Colonic mucosa (tissue), 4 donors: ENCODE measurements at places on chromosomes 7 and 10. TPM values are rescaled to one million over a fixed set of nuclear protein-coding genes. Genes with fewer than 3 reads are reported as not detected.
A peak's percentile ranks its signal among the peaks of the same experiment; 100 is the strongest.

DNA sequence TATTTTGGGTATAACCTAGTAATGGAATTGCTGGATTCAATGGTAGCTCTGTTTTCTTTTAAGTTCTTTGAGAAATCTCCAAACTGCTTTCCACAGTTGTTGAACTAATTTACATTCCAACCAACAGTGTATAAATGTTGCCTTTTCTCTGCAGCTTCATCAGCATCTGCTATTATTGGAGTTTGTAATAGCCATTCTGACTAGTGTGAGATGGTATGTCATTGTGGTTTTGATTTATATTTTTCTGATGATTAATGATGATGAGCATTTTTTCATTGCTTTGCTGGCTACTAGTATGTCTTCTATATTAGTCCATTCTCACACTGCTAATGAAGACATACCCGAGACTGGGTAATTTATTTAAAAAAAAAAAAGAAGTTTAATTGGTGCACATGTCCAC is 248.6 kb upstream of the MAGI2 start:
- no peaks in the 10 kb centered on the region for H3K4me1 ChIP-seq
- no peaks in the 10 kb centered on the region for H3K36me3 ChIP-seq
- H3K27me3 ChIP-seq, result no peaks in the 10 kb centered on the region
- no peak for DNase-seq

- H3K36me3 ChIP-seq, result no peaks in the 10 kb centered on the region
- peak overlapping the region; percentile 95 for H3K27ac ChIP-seq
- H3K4me3 ChIP-seq, result no peak overlapping the region
- peaks cover 11% of the 10 kb centered on the region for H3K4me1 ChIP-seq
Observed at GRCh38 chr7:130904031-130904757, 170.2 kb upstream of the KLF14 start.

DNA sequence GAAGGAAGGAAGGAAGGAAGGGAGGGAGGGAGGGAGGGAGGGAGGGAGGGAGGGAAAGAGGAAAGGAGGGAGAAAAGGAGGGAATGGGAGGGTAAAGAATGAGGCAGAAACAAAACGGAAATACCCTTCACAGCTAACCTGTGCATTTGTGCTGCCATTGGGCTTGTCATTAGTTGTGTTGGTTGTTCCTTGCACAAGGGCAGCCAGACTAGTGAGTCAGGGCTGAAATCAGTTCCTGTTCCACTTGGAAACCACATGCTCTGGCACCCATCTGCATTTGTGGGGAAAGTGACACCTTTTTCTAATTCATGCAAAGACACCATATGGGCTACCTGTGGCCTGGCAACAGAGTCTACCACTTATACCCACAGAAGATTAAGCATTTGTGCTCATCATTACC is 1004.0 kb upstream of the C7orf33 start:
- H3K27me3 ChIP-seq, result no peaks in the 10 kb centered on the region
- no peak for DNase-seq
- H3K27ac ChIP-seq, result no peak overlapping the region
- H3K4me1 ChIP-seq, result no peaks in the 10 kb centered on the region
- H3K4me3 ChIP-seq, result no peak overlapping the region

DNA sequence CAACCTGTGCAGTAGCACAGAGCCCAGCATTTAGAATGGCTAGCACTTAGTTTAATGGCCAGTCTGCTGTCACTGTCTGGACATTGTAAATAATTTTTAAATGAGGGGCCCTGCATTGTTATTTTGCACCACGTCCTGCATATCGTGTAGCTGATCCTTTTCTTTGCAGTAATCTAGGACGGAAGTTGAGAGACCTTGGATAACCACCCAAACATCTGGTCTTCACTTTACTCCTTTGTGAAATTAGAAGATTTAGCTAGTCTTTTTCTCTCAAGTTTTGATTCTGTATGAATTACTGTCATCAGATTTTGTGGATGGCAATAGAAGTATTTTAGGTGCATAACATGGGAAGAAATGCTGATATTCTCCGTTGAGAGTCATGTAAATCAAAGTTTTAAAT is 1.9 kb downstream of the MIOS start:
- H3K4me3 ChIP-seq, result no peak overlapping the region
- H3K27me3 ChIP-seq, result no peaks in the 10 kb centered on the region
- DNase-seq, result no peak
- H3K36me3 ChIP-seq, result no peaks in the 10 kb centered on the region

- H3K4me1 ChIP-seq, result no peaks in the 10 kb centered on the region
- no peak overlapping the region for H3K4me3 ChIP-seq
- H3K36me3 ChIP-seq, result no peaks in the 10 kb centered on the region
Observed at GRCh38 chr7:103715376-103716120, 269.5 kb upstream of the SLC26A5 start.

DNA sequence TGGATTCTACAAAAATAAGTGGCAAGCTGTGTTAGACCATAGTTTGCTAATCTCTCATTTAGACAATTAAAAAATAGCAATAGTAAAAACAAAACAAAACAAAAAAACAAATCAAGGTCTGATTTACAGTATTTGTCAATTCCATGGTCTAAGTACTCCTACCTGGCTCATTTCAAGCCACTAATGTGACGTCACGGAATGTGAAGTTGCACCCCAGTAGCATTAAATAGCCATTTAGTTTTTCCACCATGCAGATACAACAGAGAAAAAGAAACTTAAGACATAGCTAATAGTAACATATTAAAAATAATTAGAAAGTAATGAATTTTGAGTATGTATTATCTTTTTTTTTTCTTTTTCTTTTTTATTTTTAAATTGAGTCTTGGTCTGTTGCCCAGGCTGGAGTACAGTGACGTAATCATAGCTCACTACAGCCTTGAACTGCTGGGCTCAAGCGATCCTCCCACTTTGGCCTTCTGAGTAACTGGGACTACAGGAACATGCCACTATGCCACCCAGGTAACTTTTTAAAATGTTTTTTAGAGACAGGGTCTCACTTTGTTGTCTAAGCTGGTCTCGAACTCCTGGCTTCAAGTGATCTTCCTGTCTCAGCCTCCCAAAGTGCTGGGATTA is 101.2 kb downstream of the MKX start:
- no peak overlapping the region for H3K27ac ChIP-seq
- H3K4me3 ChIP-seq, result no peak overlapping the region
- DNase-seq, result no peak
- H3K36me3 ChIP-seq, result no peaks in the 10 kb centered on the region
- H3K27me3 ChIP-seq, result no peaks in the 10 kb centered on the region
- H3K4me1 ChIP-seq, result no peaks in the 10 kb centered on the region

DNA sequence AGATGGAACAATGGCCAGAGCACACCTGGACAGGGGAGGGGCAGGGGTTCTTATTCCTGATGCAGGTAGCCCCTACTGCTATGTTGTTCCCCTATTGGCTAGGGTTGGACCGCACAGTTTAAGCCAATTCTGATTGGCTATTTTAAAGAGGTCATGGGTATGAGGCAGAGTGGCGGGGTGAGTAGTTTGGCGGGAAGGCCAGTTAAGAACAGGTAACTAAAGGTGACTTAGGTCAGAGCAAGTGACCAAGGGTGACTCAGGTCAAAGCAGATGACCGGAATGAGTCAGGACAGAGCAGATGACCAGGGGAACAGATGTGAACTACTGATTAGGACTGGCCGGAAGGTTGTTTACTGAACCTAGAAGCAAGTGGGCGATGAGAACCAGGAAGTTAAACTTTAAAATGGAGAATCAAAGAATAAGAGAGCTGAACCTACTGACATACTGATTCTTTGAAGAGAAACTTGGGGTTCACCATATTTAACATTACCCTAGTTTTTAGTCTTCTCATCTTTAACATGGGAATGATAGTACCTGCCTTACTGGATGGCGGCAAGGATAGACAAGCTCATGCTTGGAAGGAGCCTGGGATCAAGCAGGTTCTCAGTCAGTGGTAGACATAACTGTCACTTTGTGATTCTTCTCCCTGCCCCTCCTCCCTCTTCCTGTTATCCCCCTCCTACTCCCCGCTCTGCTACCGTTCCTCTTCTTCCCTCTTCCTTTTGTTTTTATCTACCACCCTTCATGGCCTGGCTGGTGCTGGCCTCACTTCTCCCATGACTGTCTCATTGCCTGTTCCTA is 55.0 kb downstream of the CCNY start:
- peaks cover 8% of the 10 kb centered on the region for H3K4me1 ChIP-seq
- H3K4me3 ChIP-seq, result no peak overlapping the region
- H3K27me3 ChIP-seq, result no peaks in the 10 kb centered on the region
- H3K36me3 ChIP-seq, result no peaks in the 10 kb centered on the region
- no peak overlapping the region for H3K27ac ChIP-seq

GRCh38 chr7:50792342-50793119 is 9.8 kb upstream of the GRB10 start:
- peak overlapping the region; percentile 39 for H3K4me3 ChIP-seq
- DNase-seq, result no peak
- no peak overlapping the region for H3K27ac ChIP-seq
- H3K27me3 ChIP-seq, result peaks cover 6% of the 10 kb centered on the region

- no peak for DNase-seq
- H3K4me1 ChIP-seq, result no peaks in the 10 kb centered on the region
- no peaks in the 10 kb centered on the region for H3K36me3 ChIP-seq
- no peaks in the 10 kb centered on the region for H3K27me3 ChIP-seq
Observed at GRCh38 chr10:116787053-116787659, 44.8 kb upstream of the HSPA12A start.

DNA sequence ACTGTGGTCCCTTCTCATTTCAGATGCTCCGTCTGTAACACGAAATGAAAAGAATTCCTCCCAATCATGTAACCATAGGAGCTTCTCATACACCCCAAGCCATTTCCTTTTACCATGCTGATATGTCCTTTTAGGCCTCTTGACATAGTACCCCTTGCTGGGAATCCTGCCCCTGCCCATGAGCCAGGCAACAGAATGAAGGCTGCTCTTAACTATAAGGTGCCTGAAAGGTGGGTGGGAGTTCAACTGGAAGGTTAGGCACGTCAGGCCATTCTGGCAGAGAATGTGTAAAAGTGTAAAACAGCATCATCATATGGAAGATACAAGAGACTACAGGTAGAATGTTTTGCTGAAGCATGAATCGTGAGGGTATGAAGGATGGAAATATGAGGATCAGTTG is 22.5 kb downstream of the IL2RA start:
- no peaks in the 10 kb centered on the region for H3K27me3 ChIP-seq
- H3K4me3 ChIP-seq, result no peak overlapping the region
- H3K36me3 ChIP-seq, result no peaks in the 10 kb centered on the region
- no peak overlapping the region for H3K27ac ChIP-seq
- DNase-seq, result peak; percentile 9

DNA sequence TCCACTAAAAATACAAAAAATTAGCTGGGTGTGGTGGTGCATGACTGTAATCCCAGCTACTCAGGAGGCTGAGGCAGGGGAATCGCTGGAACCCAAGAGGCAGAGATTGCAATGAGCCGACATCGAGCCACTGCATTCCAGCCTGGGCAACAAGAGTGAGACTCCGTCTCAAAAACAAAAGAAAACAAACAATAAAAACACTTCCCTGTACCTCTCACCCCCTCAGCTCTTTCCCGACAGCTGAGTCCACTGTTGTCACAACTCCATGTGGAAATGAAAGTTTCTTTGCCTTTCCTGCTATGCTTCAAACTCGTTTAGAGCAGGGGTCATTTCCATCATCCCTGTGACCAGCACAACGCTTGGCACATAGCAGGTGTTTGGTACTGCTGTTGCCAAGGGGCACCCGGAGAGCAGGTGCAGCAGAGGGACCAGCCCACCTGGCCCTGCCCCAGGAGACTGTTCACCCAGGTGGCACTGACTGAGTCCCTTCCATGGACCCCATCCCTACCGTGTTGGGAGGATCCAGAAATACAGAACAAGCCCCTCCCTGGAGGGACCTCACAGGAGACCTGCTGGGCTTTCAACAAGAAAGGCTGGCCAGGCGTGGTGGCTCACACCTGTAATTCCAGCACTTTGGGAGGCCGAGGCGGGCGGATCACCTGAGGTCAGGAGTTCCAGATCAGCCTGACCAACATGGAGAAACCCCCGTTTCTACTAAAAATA is 4.9 kb downstream of the TMEM130 start:
- H3K27ac ChIP-seq, result no peak overlapping the region
- no peaks in the 10 kb centered on the region for H3K4me1 ChIP-seq
- no peak for DNase-seq
- peaks cover 19% of the 10 kb centered on the region for H3K27me3 ChIP-seq
- no peaks in the 10 kb centered on the region for H3K36me3 ChIP-seq
- H3K4me3 ChIP-seq, result no peak overlapping the region

- H3K27ac ChIP-seq, result no peak overlapping the region
- no peak overlapping the region for H3K4me3 ChIP-seq
Observed at GRCh38 chr7:35355199-35355598, 101.3 kb upstream of the TBX20 start.

DNA sequence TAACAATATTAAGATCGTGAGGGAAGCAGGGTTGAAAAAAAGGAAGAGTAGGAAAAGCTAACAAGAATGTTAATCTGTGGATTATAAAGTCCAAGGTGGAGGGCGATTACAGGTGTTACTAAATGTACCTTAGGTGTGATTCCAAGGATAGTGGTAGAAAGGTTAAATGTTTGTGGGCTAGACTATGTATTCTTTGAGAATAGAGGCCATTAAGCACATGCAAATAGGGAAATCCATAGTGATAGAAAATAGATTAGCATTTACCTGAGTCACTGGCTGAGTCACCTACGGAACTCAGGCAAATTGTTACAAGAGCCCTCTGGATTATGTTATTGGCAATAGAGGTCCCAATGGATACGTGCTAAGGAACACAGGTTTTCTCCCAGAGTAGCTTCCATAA is 9.0 kb downstream of the MGAM2 start:
- no peaks in the 10 kb centered on the region for H3K36me3 ChIP-seq
- no peak for DNase-seq
- H3K27ac ChIP-seq, result peak overlapping the region; percentile 37
- no peaks in the 10 kb centered on the region for H3K4me1 ChIP-seq
- H3K4me3 ChIP-seq, result no peak overlapping the region

GRCh38 chr7:120464104-120464503 is 191.1 kb downstream of the KCND2 start:
- no peaks in the 10 kb centered on the region for H3K27me3 ChIP-seq
- no peak overlapping the region for H3K27ac ChIP-seq
- H3K4me1 ChIP-seq, result no peaks in the 10 kb centered on the region
- H3K36me3 ChIP-seq, result no peaks in the 10 kb centered on the region
- H3K4me3 ChIP-seq, result no peak overlapping the region

DNA sequence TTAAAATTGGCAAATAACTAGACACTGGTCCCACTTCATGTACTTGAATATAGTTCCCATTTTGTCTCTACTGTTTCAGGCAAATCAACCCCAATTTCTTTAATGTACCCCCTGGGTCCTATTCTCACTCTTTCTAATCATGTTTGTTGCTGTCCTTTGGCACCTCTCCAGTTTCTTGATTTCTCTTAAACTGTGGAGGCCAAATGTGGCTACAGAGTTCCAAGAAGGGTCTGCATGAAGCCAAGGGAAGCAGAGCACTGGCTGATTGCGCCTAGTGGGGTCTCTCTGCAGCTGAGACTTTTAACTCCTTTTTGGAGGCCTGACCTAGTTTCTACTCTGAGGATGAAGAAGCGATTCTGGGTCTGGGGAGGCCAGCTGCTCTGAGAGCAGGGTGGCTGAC is 6.7 kb upstream of the ADAM12 start:
- DNase-seq, result no peak
- H3K27ac ChIP-seq, result no peak overlapping the region
- H3K4me3 ChIP-seq, result no peak overlapping the region
- no peaks in the 10 kb centered on the region for H3K36me3 ChIP-seq

- no peaks in the 10 kb centered on the region for H3K36me3 ChIP-seq
- no peak overlapping the region for H3K27ac ChIP-seq
- H3K4me3 ChIP-seq, result no peak overlapping the region
- H3K4me1 ChIP-seq, result no peaks in the 10 kb centered on the region
- DNase-seq, result no peak
Observed at GRCh38 chr10:129952378-129953118, 11.5 kb downstream of the EBF3 start.

The TUBAL3 gene
- 39.6 TPM for total RNA-seq

The PDK4 gene
- total RNA-seq, result 11.1 TPM

The PROSER2 gene
- total RNA-seq, result 12.9 TPM

The SLC13A1 gene
- 0.32 TPM for total RNA-seq

The CYP26C1 gene
- not detected for total RNA-seq

The GPR85 gene
- 0.15 TPM for total RNA-seq

The CPA1 gene
- total RNA-seq, result 35.4 TPM
